ENCODE measurements at places on chromosomes 5 and 9. TPM values are rescaled to one million over a fixed set of nuclear protein-coding genes. Genes with fewer than 3 reads are reported as not detected.

DNA sequence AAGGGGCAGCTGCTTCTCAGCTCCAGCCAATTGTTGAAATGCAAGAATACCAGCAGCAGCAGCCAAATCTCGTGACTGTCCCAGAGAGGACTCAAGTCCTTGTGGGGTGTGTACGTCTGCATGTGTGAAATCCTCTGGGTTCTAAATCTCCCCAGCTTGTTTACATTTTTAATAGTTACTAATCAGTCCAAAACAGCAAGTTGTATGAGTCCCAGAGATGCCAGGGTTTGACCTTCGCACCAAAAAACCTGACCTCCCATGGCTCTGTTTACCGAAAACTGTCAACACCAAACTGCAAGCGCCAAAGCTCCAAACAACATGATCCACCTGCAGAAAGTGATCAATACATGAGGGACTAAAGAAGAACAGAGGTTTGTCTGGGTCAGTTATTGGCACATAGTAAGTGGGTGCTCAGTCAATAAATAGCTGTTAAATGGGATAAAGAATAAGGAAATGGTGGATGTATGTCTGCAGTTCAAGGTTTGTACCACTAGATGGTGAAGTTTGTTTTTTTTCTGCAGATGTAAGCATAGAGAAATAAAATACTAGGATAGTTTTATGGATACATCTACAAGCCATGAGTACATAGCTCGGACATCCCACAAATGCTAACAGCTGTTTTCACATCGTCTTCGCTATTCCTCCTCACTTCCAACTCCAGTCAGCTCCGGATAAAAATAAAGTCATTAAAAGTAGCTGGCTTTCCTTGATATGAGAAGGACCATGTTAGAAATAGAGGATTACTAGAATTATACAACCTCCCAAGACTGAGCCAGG, 85.3 kb upstream of the ADRB2 start:
- no peak for DNase-seq

GRCh38 chr5:172719211-172719610, 51.8 kb downstream of the DUSP1 start:
- DNase-seq: no peak

GRCh38 chr5:131488463-131488862, 146.6 kb downstream of the RAPGEF6 start:
- DNase-seq: no peak

DNA sequence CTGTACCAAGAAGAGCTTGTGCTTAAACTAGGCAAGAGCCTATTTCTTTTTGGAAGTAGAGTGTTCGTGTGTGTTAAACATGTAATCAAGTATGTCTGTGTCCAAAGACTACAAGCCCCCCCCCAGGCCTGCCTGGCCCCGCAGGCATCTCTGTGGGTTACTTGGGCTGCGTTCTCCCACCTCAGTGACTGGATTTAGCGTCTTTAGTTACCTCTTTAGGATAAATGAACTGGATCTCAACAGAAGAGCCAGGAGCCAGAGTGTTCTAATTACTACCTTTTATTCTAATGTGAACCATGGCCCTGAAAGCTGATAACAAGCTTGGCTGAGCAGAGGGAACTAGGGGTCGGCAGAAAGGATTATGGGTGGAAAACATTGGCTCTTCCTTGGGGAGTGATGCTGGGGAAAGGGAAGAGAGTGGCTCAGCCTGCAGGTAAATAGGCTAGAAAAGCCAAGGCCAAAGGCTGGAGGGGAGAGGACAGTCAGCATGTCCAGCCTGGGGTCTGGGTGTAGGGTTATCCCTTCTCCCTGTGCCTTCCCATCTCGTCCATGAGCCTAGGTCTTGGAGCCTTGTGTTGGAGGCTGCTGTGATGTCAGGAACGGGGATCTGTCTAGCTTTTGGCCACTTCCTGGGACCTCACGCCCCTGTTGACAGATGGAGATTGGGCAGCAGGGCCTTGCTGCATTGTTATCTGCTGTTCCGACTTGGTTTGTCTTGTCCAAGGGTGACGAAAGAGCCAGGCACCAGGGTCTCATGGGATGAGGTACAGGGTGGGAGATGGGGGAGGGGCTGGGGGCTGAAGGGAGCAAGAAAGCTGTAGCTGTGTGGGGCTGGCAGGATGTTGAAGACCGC, 11.1 kb downstream of the CD74 start:
- no peak for DNase-seq

DNA sequence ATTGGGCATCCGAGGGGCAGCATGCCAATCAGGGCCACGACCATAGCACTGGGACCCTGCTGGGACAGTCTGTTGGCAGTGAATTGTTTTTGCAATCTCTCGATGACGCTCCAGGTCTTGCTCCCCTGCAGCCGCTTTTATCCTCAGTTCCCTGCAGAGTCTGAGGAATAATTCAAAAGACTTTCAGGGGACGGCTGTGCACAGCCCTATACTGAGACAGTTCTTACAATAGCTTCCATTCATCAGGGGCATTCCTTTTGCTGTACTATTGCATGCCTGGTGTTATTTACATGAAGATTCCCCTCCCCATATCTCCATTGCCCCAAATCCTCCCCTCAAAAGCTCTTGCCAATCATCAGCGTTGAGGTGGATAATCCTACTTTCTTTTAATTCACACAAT, 163.3 kb upstream of the WWC1 start:
- no peak for DNase-seq

DNA sequence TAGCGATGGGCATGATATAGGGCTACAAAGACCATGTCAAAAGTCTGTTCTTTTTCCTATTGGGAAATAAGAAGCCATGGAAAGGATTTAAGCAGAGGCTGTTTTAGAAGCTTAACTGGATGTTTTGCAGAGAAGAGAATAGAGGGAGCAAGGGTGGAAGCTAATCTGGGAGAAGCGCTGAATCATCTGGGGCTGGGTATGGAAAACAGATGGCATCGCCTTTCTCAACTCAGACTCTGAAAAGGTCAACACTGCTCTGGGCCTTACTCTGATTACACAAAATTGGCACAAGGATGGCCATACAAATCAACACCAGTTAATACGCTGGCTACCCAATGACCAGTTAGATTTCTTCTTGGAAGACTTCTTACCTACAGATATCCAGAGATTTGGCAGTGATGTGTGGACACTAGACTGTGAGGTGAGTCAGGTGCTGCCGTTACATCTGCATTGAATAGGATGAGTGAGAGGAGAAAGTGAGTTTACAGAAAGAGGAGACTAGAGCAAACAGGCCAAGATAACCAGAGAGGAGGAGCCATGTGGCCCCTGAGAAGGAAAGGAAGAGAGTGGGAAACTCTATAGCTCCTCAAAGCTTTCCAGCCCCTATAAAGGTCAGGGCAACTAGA, 6.2 kb upstream of the TCERG1 start:
- DNase-seq: no peak

DNA sequence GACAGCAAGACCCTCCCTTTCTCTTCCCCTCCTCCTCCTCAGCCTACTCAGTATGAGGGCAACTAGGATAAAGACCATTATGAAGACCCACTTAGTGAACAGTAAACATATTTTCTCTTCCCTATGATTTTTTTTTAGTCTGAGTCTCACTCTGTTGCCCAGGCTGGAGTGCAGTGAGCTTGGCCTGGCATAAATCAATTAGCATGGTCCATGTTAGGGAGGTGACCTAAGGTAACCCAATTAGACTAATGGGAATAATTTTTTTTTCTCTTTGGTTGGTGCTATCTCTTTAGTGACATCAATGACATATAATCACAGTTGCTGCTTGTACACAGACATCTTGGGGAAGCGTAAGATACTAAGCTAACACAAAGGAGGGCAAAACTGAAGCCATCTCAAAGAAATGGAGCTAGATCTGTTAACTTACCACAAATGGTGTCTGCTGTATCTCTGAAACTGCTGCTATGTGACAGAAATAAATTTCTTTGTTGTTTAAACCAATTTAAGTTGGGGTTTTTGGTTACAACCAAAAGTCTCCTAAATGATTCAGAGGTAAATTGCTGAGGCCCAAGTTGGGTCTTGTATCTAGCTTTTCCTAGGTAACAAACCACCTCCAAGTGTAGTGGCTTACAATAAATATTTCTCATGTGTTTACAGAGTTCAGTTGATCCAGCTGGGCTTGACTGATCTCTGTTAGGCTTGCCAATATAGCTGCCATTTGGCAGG, 13.3 kb downstream of the PKD2L2 start:
- DNase-seq: no peak

- DNase-seq: peak; percentile 78
Measured at GRCh38 chr9:128438343-128439109, 17.3 kb upstream of the ODF2 start.

The CDKN2A gene
- not detected for total RNA-seq

Measured in MG63 (cell line).